HepG2 (cell line): ENCODE measurements at places on chromosomes 2 and 18.

- no peak for DNase-seq
These were observed 81.5 kb upstream of the CD226 start for GRCh38 chr18:70029163-70029562.

GRCh38 chr2:116810645-116811044, 1003.8 kb upstream of the DDX18 start:
- DNase-seq = no peak

DNA sequence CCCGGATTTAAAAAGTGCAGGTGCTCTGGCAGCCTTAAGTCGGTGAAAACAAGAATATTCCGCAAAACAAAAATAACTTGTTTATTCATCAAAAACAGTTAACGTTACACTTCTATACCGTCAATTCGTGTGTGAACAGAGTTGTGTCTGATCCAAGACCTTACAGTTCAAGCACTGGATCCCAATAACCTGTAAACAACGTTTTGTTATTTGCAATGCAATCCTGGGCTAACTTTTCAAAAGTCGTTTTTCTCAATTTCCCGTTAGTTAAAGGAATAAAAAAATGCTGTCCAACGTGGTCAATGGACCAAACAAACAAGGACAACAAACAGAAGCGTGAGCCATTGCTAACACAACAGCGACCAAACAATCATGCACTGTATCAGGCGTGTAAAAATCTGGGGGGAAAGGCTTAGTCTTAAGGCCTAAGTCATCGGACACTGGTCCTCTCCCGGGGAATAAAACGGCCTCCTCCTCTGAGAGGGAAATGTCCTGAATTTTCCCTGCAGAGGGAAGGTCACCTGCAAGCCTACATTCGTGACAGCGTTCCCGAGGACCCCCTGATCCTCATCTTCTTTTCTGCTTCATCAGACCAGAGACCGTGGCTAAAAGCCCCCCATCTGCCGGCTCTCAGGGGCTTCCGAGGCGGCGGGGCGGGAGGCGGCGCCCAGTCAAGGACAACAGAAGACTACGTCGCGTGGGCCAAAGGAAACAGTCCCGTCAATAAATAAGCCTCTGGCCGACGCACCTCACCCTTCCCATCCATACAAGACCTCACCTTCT, 490 bp downstream of the NDUFS1 start:
- DNase-seq = peak; percentile 41

- no peak for DNase-seq
These were observed 8.4 kb downstream of the SLC66A3 start for GRCh38 chr2:11163439-11164317.

DNA sequence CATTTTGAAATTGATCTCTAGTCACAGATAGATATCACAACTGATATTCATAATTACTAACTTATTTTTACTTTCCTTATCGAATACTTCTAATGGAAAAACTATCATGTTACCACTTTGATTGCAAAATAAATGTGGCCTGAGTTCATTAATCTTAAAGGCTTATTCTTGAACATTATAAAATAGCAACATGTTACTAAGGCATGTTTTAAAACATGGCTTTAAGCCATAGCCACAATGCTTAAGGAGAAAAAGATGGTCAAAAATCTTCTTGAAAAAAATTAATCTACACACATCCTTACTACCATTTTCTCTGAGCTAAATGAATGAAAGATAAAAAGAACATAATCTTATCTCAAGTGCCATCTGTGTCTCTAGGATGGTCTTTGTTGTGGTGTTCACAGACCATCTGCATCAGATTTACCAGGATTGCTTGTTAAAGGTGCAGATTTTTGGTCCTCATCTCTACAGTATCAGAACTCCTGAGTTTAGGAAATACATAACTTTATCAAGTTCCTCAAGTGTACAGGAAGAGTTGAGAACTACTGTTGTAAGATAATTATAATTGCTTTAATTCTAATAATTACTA, 15.3 kb downstream of the MTX2 start:
- no peak for DNase-seq

GRCh38 chr18:39406941-39407340, 1841.3 kb upstream of the CELF4 start:
- peak; percentile 16 for DNase-seq

- no peak for DNase-seq
These were observed 36.3 kb downstream of the ACVR1 start for GRCh38 chr2:157839822-157840221.

DNA sequence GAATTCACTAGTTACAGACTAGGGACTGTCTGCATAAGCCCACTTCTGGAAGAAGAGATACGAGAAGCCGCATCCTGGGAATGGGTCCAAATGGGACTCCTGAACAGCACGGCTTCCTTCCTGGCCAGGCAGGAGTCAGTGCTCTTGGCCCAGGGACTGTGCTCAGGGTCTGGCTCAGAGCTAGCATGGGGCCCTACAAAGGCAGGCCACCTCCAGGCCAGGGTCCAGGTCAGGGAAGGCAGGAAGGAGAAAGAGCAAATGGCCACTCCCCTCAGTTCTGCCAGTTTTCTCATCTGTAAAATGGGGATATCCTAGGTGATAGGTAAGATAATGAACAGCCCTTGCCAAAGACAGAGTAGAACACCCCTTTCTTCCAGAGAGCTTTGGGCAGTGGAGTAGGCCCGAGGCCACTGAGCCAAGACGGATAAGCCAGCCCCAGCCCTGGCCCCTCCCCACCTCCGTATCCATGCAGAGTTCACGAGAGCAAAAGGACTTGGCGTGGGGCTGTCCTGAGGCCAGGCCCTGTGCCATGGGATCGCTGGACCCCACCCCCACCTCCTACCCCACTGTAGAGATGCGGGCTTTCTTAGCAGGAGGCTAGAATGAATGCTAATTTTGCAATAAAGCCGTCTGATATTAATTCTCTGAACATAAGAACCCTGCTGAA, 190.1 kb downstream of the MGAT5 start:
- no peak for DNase-seq

GRCh38 chr2:157291018-157291417, 33.5 kb downstream of the GALNT5 start:
- DNase-seq = no peak

GRCh38 chr18:923144-923866, 18.6 kb downstream of the ADCYAP1 start:
- peak; percentile 58 for DNase-seq

DNA sequence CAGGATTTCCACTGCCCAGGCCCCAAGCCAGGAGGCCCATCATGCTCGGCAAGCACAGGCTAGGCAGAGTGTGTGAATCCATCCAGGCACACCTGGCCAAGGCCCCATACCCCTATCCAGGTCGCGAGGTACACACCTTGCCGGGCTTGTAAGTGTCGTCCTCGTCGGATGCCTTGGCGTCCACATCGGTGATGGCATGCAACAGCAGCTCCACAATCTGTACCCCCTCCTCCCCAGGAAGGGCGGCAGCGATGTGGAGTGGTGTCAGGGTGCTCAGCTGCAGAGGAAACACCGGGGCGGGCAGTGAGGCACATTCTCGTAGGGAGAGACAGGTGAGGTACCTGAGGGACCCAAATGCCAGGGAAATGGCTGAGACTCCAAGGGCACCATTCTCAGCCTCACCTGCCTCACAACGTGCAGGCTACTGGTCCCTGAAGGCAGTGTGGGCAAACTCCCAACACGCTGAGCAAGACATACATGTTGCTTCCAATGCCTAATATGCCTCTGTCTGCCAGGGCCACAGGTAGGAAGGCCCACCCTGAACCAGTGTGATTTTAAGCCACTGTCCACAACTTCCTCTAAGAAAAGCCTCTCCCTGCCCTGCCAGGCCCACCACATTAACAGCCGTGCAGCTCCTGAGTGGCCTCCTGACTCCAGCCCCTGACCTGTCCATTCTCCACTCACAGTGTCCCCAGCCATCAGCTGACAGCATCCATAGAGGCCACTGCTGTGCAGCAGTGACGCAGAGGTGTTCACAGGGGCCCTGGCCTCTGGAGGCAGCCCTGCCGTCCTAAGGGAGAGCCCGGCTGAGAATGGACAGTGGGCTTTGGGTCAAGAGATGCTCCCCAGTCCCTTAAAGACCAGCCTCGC, 44.9 kb downstream of the ANKMY1 start:
- no peak for DNase-seq

GRCh38 chr2:28209261-28209691, 183.4 kb upstream of the FOSL2 start:
- DNase-seq = no peak

DNA sequence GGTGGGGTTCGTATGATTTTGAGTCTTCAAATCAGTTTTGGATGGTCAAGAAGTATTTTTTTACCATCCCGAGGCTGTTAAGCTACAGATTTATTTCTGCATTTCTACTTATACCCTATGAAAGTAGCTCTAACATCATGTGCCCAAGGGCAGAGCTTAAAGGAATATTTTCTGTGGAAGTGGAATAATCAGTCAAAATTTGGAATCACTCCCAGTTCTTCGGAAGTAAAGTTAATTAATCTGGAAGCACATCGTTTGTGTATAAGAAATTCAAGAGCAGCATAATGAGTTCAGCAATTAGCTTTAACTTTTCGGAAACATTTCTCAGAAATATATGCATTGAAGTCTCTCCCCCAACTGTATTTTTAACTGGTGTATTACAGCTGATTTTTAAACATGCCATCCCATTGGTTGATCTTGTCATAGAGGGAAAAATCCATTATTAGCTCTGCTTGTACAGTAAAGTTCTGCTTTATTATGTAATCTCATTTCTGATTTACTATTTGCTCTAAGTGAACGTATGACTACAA, 510.1 kb downstream of the DCC start:
- no peak for DNase-seq

DNA sequence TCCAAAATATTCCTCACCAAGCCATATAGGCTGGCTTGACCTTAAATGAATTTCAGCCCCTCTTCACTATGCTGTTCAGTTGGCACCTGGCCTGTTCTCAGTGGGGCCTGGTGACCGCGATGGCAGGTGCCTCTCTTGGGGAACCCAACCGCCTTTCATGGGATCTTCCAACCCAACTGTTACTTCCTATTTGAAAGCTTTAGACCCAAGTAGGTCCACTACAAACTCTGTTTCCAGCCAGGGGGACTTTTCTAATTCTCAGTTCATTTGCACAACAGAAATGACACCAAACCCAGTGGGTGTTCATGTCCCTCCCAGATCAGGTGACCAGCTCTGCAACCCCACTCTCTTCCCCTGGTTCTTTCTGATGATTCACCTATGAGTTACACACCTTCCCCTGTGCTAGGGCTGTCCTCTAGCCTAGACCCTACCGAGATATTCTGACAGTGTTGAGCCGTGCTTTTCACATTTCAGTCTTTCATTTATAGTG, 35.6 kb upstream of the NDUFV2 start:
- DNase-seq = no peak

DNA sequence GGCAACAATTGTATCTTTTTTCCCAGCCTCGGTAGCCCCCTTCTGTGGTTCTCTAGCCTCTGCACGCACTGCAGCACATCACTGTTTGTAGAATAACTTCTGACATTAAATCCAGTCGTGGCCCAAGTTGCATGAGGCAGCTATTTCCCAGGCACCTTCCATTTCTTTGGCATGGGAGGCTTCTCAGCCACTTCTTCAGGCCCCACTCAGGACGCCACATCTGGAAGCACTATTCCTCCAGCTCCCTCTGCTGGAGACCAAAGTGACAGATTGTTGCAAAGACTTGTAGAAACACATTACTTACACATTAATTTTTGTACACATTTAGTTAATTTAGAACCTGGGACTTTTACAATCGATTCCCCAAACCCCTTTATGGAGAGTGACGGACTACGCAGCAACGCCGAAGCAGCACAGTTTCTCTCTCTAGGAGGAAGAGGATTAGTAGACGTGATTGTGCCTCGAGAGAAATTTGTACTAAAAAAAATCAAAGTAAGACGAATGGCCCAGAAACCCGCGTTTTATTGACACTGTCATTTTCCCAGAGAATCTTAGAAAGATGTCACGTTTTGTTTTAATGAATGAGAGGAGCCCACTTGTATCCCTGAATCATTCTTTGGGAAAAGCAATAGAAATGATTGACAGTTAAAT, 57.8 kb upstream of the RGPD5 start:
- peak; percentile 69 for DNase-seq

DNA sequence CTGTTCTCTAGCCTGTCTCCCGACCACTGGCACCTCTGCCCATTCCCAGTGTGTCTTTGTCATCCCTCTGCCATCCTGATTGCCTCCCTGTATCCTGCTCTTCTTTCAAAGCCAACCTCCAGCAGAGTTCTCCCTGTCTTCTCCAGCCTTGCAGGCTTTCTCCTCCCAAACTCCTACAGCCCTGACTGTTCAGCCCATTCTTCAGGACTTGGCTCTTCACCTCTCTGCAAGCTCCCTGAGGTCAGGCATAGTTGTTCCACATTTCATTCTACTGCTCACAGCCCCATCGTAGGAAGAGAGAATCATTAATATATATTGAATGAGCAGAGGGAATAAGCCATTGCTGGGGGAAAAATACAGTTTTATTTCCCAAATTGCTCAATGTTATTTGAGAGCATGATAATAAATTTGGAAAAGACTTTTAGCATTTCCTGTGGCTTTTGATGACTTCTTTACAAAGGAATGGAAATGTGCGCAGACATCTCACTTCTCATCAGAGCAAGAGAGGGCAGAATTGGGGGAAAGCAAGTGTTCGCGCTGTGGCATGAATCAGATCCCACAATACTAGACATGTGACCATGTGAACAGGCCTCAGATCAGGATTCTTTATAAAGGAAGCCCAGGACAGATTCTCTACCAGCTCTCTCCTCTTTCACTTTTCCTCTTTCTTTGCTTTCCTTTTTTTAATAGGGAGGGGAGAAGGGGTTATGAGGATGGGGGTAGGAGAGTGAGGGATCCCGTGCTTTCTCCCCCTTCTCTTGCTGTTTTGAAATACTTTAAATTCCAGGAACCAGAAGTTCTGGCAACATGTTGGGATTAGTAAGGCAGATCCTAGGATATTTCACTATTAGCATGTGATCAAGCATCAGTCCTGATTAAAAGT, 37.4 kb downstream of the EPAS1 start:
- DNase-seq = no peak

DNA sequence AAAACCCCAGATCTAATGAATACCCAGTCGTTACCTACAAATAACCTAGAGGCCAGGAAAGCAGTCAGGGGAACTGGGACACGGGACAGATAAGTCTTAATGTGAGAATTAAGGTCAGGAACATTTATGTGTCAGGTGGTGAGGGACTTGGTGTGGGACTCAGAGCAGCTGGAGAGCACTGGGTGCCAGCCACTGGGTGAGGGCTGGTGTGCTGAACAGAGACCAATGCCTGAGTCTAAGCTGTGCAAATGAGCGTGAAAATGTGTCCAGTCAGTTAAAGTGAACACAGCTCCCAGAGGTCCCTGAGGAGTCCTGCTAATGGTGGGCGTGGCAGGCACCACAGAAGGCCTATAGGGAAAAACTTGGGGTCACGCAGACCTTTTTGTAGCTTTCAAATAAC, 225.9 kb downstream of the C1D start:
- no peak for DNase-seq

DNA sequence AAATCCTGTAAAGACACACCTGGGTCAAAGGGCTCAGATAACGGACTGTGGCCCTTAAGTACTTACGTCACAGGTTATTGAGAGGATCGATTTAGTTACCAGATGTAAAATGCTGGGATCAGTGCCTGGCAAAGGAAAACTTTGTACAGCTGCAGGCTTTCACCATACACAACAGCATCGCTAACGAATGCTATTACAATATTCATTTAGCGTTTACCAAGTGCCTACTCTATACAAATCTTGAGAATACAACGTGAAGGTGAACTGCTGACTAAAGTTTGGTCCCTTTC, 619 bp upstream of the MSH6 start:
- DNase-seq = peak; percentile 46
